SJSA1 (cell line): ENCODE measurements at places on chromosomes 12 and 14.

DNA sequence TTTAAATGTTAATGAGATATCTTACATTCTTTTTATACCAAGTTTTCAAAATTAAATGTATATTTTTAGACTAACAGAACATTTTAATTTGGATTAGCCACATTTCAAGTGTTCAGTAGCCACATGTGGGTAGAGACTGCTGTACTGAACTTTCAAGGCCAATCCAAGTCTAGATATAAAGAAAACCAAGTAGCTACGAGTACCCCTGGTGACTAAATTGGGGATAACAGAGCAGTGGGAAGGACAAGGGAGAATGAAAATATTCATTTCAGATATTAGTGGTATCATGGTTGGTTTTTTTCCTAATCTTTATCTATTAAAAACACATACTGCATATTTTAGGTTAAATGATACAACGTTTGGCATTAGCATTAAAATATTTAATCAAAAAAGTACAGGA, 69.4 kb upstream of the RHOJ start:
- no peak for DNase-seq

- no peak for DNase-seq
Measured at GRCh38 chr12:70028515-70028914, 203.5 kb downstream of the MYRFL start.

GRCh38 chr12:57782243-57782607, 362 bp upstream of the TSFM start:
- no peak for DNase-seq

DNA sequence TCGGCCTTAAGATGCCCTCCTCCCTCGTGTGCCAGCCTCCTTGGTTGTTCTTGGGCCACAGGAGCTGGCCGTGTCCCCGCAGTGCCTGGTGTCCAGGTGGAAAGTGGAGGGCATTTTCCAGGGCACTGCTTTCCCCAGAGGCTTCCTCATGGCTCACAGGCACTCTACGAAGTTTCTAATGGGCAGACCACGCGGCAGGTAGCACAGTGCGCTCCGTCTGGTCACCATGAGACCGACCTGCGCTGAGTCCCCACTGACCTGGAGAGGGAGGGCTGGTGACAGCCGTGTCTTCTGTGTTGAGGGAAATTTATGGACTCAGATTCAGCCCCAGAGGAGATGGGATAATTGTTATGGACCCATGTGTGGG, 186.3 kb downstream of the ADGRD1 start:
- no peak for DNase-seq

- peak; percentile 76 for DNase-seq
Measured at GRCh38 chr12:49776413-49776812, 35.1 kb downstream of the TMBIM6 start.

GRCh38 chr14:91834571-91834970, 32.8 kb downstream of the TC2N start:
- no peak for DNase-seq

- no peak for DNase-seq
Measured at GRCh38 chr14:64730061-64730440, 25.8 kb downstream of the PLEKHG3 start.

DNA sequence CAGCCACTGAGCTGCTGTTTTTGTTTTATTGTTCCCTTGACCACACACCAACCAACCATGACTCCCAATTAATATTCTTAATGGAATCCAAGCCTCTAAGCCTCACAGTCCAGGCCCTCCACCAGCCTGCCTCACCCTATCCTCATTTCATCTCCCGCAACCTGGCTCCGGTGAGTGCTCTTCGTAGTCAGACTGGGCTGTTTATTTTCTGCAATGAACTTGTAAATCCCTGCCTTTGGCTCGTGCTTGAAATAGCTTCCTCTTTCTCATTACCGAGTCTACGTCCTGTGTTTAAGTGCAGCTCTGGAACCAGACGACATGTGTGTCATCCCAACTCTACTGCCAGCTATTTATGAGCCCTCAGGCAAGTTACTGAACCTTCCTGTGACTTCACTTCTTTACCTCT, 12.4 kb upstream of the ETFBKMT start:
- DNase-seq: no peak

DNA sequence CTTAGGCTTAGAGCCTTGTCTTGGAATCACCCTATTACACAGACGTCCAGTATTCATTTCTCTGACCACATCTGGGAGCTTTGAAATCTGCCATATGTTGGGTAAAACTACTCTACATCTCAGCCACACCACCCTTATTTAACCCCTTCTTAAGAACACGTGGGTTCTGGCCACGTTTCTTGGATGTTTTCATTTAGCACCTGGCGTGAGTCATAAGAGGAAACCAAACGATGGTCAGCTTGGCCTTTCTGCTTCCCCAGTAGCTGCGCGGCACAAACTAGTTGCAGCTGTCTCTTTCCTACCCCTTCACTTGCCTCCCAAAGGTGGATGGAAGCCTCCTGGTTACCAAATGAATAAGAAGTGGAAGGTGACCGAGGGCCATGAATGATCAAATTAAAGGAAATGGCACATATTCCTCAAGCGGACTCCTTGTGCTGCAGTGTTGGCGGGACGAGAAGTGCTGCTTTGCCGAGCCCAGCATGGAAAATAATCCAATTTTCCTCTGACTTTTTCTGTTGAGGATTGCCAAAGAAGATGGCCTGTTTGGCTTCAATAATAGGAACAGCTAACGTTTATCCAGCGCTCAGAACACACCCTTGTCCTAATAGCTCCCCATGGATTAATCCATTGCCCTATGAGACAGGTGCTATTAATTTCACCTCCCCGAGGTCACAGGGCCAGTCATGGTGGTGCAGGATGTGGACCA, 154.1 kb downstream of the ZNF664 start:
- no peak for DNase-seq

- DNase-seq: peak; percentile 88
Measured at GRCh38 chr14:105086833-105087307, 21.6 kb upstream of the GPR132 start.
